H1 (cell line): ENCODE measurements at places on chromosomes 2 and 18. TPM values are rescaled to one million over a fixed set of nuclear protein-coding genes. Genes with fewer than 3 reads are reported as not detected.

GRCh38 chr2:54722641-54723040 lies 821 bp upstream of the EML6 start:
- no peaks in the 10 kb centered on the region for H3K4me1 ChIP-seq
- no peak for DNase-seq
- no peaks in the 10 kb centered on the region for H3K36me3 ChIP-seq
- H3K27ac ChIP-seq: 0 out of 2 replicates have a peak overlapping the region, but pooled peaks have one; percentile 2
- peaks cover 37% of the 10 kb centered on the region for H3K27me3 ChIP-seq
- peak overlapping the region; percentile 83 for H3K4me3 ChIP-seq

- H3K36me3 ChIP-seq: no peaks in the 10 kb centered on the region
- H3K4me1 ChIP-seq: peaks cover 12% of the 10 kb centered on the region
- no peak for DNase-seq
- H3K4me3 ChIP-seq: no peak overlapping the region
- no peak overlapping the region for H3K27ac ChIP-seq
Measured at GRCh38 chr2:105802587-105802986, 57.9 kb downstream of the NCK2 start.

GRCh38 chr2:855177-855576 lies 95.5 kb upstream of the SNTG2 start:
- no peak for DNase-seq
- no peaks in the 10 kb centered on the region for H3K27me3 ChIP-seq
- H3K4me1 ChIP-seq: no peaks in the 10 kb centered on the region
- no peak overlapping the region for H3K27ac ChIP-seq
- H3K4me3 ChIP-seq: no peak overlapping the region

DNA sequence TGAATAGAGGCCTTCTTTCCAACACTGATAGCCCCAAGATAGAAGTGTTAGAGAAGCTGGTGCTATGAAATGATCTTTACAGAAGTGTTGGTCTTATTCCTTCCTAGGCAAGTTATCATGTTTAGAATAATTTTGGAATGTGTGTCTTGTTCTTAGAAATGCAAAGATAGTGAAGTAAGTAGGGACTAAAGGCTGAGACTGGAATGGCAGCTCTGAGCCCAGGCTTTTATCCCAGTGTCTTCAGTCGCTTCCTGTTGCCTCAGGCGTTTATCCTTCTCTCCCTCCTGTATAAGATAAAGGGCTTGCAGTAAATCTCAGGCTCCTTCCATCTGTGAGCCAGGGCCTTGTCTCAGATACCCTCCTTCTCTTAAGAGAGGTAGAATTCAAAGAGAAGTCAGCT lies 218.1 kb downstream of the TPGS2 start:
- no peak for DNase-seq
- no peaks in the 10 kb centered on the region for H3K4me1 ChIP-seq
- H3K36me3 ChIP-seq: no peaks in the 10 kb centered on the region
- H3K27ac ChIP-seq: no peak overlapping the region

- no peak overlapping the region for H3K4me3 ChIP-seq
- H3K27me3 ChIP-seq: peaks cover 11% of the 10 kb centered on the region
- no peaks in the 10 kb centered on the region for H3K36me3 ChIP-seq
- DNase-seq: no peak
Measured at GRCh38 chr2:128237081-128237534, 81.6 kb downstream of the HS6ST1 start.

KIF5C gene
- total RNA-seq: 58.1 and 66.4 TPM in 2 replicates
